ENCODE measurements at places on chromosomes 6 and 20. TPM values are rescaled to one million over a fixed set of nuclear protein-coding genes. Genes with fewer than 3 reads are reported as not detected.

DNA sequence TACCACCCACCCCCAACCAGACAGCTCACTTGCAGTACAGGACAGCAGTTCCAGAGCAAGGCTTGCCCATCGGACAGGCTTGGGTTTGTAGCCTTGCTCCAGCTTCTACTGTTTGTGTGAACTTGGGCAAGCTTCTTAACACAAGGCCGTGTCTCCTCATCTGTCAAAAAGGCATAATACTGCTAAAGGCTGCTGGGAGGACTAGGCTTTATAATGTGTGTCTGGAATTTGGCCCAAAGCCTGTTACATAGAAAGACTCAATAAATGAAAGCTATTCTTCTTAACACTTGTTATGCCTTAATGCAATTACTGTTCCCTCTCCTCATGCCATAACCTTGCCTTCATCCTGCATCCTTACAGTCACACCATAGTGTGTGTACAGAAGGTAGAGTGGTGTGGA lies 43.4 kb downstream of the LYRM4 start:
- DNase-seq, result no peak

- DNase-seq, result no peak
Observed at GRCh38 chr6:31710523-31711219, 4.0 kb downstream of the LY6G6F start.

BAG2 gene
- 32.9 TPM for total RNA-seq

CHRNA4 gene
- total RNA-seq, result not detected

Measured in aorta (tissue), 5 donors.